ENCODE measurements at places on chromosomes 2 and 18.

GRCh38 chr2:134276381-134277172 is 22.7 kb downstream of the MGAT5 start:
- no peak for DNase-seq

DNA sequence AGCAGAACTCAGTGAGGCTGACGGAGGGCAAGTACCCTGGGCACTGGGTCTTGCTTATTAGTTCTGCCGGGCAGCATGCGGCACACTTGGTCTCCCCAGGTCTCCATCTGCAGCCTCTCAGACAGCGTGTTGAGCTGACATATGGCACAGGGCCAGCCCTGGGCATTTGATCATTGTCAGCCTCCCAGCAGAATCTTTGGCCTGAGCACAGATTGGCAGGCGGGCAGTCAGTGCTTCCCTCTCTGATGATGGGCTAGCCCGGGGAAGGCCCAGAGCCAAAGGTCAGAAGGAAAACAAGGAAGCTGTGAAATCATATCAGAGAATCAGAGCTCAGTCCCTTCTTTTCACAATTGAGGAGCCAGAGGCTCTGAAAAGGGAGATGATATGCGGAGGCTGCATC is 150.1 kb upstream of the LRRTM1 start:
- DNase-seq, result no peak

DNA sequence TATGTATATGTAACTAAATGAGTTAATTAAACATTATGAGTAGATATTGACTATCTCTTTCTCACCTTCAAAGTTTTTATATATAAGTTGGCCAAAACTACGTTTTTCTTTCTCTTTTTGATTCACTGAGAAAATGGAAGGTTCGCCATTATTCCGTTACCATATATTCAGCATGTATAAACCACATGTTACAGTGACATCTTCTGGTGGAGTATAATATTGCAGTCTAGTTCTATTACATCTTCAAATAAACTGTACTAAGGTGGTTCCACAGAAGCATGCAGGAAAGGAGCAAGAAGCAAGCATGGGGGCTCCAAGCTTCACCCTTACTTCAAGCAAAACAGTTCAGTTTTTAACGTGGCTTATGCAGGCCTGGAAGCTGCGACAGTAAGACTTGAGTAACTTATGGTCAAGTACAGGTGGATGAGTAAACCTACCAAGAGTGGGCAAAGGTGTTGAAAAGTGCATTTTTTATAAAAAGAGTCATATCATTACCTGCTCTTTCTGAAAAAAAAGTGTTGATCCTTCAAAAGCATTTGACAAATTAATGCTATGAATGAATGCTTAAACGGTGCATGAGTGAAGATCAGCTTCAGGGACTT is 129.8 kb upstream of the RAB6C start:
- no peak for DNase-seq

GRCh38 chr2:200305797-200306195 is 697 bp upstream of the SPATS2L start:
- DNase-seq, result no peak

- no peak for DNase-seq
These were observed 228.9 kb downstream of the RBM43 start for GRCh38 chr2:151032741-151033191.

DNA sequence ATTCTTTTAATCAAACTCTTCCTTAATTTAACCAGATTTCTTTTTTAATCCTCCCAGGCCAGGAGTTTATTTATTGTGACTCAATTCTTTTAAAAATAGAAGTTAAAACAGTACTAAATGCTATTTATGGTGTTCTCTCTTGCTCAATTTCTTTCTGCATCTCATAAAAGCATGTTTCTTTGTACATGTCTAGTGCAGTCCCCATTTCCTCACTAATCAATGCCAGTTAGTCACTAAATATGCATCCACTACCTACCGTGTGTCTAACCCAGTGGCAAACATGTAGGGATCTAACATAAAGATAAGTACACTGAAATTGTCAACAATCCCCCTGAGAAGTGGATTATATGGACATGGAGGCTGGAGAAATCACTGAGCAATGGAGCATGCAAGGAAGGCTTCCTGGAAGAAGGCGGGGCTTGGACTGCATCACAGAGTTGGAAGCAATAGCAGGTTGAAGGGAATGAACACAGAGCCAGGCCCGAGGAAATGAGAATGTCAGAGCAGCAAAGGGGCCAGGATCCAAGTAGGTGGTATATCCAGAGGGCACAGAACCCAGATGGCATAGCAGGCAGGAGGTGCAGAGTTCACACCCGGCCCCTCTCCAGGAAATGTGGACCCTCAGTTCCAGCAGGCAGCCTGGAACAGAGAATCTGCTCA is 105.3 kb upstream of the FOSL2 start:
- no peak for DNase-seq

GRCh38 chr2:47312491-47312850 is 90.5 kb upstream of the MSH2 start:
- DNase-seq, result no peak

GRCh38 chr2:240519396-240520129 is 38.2 kb downstream of the ANKMY1 start:
- DNase-seq, result no peak

DNA sequence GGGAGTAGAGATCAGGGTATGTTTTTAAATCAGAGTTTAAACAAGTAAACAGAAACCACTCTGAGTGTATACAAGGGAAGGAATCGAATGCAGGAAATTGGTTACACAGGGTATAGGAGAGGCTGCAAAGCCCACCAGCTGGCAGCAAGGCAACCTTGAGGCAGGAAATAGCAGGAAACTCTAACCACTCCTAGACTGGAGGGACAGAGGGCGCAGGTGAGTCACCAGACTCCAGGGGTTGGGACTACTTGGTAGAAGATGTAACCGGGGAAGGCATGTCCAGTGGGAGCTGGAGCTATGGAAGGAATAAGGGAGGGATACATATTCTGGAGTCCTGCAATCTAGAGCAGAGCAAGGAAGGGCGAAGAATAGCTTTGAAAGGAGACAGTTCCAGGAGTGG is 152.3 kb downstream of the MEIS1 start:
- no peak for DNase-seq

DNA sequence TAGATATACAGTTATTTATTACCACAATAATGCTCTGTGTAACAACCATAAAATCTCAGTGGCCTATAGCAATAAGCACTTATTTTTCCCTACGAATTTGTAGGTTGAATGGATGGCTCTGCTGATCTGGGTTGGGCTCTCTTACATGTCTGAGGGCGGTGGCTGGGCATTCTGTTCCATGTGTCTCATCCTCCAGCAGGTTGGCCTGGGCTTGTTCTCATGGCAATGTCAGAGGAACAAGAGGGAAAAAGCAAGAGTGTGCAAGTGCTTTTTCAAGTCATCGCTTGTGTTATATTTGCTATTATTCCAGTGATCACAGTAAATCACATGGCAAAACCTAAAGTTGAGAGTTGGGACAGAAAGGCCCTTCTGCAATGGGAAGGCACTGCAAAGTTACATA is 30.4 kb upstream of the MYO3B start:
- no peak for DNase-seq

DNA sequence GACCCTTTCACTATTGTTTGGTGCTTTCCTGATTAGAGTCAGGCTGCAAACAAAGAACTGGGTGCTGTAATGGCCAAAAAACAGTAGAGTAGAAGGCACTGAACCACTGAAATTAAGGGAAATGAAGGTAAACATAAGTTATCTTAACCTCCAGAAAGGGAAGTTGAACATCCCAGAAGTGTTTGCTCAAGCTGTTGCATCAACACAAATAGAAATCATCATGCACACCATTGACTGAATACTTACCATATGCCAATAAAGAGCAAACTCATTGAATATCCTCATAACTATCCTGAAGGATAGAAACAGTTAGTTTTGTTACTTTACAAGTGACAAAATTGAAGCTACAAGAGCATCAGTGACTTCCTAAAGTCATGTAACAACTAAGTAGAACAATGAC is 477.4 kb upstream of the CHST9 start:
- DNase-seq, result no peak

- DNase-seq, result no peak
These were observed 72.8 kb downstream of the EDAR start for GRCh38 chr2:108916122-108916795.

DNA sequence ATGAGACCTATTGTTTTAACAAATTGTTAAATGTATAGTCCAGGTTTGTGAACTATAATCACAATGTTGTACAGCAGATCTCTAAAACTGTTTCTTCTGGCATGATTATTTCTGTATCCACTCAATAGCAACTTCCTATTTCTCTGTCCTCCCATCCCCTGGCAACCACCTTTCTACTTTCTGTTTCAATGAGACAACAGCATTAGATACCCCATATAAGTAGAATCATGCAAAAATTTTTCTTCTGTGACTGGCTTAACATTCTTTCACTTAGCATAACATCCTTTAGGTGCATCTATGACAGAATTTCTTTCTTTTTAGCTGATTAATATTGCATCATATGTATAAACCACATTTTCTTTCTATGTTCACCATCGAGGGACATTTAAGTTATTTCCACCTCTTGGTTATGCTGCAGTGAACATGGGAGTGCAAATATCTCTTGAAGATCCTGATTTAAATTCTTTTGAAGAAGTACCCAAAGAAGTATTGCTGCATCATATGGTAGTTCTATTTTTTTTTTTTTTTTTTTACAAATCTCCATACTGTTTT is 713.5 kb downstream of the LRP1B start:
- no peak for DNase-seq

- no peak for DNase-seq
These were observed 63.1 kb downstream of the RHOB start for GRCh38 chr2:20509770-20510490.

GRCh38 chr2:97742381-97742847 is 29.0 kb downstream of the ZAP70 start:
- peak; percentile 64 for DNase-seq

DNA sequence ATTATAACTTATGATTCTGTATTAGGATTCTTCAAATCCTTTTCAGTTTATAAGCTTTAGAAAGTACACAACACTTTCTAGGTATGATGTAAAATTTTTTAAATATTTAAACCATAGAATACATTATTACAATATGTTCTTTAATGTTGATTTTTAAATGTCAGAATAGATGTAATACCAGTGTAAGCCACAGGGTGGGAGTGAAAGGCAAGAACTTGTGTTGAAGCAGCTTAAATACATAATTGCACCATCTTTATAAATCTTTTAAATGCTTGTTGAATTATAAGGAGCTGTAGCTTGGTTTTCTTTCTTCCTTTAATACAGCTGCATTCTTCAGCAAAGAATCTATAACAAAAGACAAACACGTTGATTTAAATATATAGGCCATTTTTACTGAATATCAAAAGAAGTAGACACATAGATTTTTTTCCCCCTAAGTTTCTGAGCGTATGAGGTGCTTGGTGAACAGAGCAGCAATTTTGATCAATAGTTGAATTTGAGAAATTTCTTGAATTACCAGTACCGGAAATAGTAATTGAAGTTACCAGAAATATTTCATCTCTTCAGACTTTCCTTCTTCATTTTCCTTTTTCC is 63.0 kb downstream of the TANK start:
- DNase-seq, result no peak

DNA sequence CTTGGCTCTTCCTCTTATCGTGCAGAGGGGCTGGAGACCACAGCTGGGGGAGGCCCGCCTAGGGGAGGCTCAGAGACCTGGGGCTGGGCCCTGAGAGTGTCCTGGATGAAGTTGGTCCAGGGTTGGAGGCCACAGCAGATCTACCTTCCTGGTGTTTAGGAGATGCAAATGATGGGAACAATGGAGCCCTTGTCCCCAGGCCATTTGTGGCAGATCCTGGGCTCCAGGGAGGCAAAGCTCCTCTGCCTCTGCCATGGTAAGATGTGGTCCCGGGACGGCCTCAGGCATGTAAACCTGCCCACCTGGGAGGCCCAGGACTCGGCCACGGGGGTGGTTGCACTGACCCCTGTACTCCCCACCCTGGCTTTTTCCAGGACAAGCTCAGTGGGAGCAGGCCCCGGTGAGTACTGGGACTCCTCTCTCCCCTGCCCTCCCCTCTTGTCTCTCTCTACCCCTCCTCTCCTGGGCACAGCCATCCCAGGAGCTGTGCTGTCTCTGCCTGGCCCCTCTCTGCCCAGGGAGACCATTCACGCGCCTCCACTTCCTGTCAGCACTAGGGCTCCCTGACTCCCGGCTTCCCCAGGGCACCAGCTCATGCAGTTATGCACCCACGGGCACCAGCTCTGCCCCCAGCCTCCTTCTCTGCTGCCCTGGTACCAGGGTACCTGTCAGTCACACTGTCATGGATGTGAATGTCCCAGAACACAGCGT is 10.9 kb downstream of the SH2D6 start:
- DNase-seq, result no peak

DNA sequence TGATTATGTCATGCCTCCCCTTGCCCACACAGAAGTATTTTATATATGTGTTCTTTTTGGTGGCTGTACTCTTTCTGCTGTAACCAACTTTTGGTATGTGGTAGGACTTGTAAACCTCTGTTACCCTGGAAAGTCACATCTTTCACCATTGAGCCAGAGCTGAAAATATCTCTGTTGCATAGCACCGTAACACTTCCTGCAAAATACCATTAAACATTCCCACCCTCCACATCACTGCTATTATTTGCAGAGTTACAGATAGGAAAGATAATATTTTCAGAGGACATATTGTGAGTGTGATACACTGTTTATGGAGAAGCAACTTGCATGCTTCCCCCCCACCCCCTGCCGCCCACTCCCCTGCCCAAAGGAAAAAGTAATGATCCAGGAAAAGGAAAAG is 44.8 kb downstream of the CAB39 start:
- DNase-seq, result no peak

GRCh38 chr2:145600811-145601210 is 1080.9 kb upstream of the ZEB2 start:
- DNase-seq, result no peak

DNA sequence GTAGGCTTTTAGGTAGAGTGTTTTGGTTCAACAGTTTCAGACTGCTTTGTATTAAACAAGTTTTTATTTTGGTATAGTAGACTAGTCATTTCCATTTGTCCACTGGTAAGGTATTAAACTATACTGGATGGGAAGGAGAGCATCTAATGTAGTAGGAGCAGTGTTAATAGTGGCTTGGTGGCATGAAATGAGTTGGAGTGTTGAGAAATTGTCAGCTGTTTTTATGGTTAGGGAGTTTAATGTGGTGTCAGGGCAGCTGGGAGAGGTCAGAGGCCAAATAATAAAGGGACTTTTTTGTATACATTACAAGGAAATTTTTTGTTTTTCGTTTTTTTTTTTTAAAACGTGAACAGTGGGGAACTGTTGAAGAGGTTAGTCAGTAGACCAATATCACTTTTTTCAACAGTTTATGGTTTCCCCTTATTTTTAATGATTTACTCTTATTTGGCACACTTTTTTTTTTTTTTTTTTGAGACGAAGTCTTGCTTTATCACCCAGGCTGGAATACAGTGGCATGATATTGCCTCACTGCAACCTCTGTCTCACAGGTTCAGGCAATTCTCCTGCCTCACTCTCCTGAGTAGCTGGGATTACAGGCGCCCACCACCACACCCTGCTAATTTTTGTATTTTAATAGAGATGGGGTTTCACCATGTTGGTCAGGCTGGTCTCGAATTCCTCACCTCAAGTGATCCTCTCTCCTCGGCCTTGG is 21.2 kb downstream of the ACTR3 start:
- DNase-seq, result no peak

GRCh38 chr2:176385838-176386237 is 116.6 kb downstream of the MTX2 start:
- DNase-seq, result no peak

- DNase-seq, result no peak
These were observed 88.4 kb upstream of the SP3 start for GRCh38 chr2:174053355-174054151.
